Dorsolateral prefrontal cortex (tissue), 122 donors: ENCODE measurements at places on chromosomes 11 and 22.
A peak's percentile ranks its signal among the peaks of the same experiment; 100 is the strongest.

GRCh38 chr22:41110968-41111367 lies 18.6 kb downstream of the EP300 start:
- no peak for DNase-seq

DNA sequence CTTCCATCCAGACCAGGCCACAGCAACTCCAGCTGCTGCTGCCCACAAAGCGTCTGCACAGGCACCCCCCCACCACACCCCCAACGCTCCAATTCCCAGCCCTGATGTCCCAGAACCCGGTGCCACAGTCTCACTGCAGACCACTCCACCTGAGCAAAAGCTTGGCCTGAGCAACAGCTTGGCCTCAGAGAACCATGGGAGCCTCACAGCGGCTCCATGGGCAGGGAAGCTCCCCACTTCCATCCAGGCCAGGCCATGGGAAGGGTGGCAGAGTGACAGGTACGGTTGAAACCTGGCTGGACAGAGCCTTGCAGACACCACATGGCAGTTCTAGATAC lies 13.2 kb downstream of the PLXNB2 start:
- no peak for DNase-seq

DNA sequence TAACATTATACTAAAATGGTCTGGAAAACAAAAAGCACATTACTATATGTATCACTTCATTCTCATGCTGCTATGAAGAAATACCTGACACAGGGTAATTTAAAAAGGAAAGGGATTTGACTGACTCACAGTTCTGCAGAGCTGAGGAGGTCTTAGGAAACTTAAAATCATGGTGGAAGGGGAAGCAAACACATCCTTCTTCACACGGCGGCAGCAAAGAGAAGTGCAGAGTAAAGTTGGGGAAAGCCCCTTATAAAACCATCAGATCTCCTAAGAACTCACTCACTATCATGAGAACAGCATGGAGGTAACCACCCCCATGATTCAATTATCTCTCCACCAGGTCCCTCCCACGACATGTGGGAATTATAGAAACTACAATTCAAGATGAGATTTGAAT lies 60.0 kb downstream of the FAM181B start:
- DNase-seq = no peak

DNA sequence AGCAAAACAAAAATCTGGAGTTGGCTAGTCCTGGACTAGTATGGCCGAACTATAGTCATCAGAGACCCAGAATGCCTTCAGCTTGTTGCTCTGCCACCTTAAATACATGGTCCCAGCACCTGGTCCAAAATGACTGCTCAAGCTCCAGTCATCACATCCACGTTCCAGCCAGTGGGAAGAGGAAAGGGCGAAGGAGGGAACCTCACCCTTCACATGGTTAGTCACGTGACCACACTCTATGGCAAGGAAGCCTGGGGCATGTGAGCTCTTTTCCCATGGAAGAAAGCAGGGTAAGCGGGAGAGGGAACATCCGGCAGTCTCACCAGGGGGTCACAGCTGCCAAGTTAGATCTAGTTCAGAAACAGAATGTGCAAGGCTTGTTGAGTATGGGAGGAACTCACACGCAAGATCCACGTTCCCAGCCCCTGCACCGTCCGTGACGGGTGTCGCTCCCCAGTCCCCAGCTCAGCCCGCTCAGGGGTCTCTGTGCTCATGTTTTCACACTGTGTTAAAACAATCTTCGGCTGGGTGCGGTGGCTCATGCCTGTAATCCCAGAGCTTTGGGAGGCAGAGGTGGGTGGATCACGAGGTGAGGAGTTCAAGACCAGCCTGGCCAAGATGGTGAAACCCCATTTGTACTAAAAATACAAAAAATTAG lies 1.9 kb upstream of the ANO9 start:
- no peak for DNase-seq

GRCh38 chr11:60836866-60837515 lies 4.9 kb upstream of the CCDC86 start:
- no peak for DNase-seq

GRCh38 chr11:122750049-122750448 lies 88.3 kb upstream of the CRTAM start:
- no peak for DNase-seq

DNA sequence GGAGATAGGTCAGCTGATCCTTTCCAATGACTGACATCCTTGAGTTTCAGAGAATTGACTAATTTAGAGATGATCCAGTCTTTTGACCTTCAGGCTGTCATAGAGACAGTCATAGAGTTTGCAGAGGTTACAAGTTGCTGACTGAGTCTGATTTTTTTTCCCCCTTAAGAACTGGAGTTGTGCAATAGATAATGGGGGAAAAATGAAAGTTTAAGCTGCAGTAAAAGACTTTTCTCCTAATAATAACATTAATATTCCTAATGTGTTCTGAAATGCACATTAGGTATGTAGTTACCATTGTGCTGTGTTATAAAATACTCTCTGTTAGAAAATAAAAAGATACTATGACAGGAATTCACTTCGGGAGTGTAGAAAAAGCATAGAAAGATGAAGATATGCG lies 876.9 kb upstream of the RAG2 start:
- DNase-seq = no peak

DNA sequence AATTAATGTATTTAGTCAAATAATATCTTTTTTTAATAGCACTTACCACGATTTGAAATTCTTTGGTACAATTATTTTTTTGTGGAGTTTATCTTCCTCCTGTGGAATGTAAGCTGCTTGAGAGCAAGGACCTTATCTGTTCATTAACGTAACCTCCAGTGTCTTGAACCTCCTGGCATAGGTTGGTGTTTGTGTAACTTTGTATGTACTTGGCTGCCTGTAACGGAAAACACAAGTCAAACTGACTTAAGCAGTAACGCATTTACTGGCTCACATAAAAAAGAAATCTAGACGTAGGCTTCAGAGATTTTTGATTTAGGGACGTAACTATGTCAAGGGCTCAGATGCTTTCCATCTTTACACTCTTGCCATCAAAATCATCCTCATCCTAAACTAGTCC lies 56.1 kb downstream of the ARHGEF12 start:
- no peak for DNase-seq

- no peak for DNase-seq
Measured at GRCh38 chr11:10351435-10351764, 46.5 kb downstream of the ADM start.

DNA sequence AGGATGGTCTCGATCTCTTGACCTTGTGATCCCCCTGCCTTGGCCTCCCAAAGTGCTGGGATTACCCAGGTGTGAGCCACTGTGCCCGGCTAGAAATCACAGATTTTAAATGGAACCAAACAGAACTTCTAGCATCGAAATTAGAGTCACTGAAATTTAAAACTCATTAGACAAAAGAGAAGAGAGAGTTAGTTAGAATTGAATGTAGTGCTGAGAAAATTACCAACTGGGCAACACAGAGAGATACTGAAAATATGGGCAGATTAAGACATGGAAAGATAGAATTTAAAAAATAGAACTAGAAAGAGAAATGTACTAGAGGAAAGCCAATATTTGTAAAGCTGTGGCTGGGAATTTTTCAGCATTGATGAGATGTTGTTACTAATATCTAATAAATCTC lies 217.9 kb downstream of the TBC1D22A start:
- no peak for DNase-seq

- DNase-seq = no peak
Measured at GRCh38 chr11:10637731-10638151, 55.8 kb downstream of the IRAG1 start.

DNA sequence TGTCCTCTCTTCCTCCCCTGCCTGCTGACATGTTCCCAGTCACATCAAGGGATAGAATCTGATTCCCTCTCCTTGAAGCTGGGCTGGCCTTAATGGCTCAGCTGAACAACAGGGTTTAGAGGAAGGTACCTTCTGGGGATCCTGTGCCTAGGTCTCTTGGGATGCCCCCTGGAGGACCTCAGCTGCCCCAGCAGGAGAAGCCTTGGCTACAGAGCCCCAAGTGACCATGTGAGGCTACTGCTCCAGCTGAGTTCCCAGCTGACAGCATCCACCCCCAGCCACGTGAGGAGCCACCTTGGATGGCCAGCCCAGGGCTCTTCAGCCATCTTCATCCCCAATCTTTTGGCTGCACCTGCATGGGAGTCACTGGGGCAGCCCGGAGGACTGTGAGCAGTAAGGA lies 1499.3 kb downstream of the TBC1D22A start:
- no peak for DNase-seq

DNA sequence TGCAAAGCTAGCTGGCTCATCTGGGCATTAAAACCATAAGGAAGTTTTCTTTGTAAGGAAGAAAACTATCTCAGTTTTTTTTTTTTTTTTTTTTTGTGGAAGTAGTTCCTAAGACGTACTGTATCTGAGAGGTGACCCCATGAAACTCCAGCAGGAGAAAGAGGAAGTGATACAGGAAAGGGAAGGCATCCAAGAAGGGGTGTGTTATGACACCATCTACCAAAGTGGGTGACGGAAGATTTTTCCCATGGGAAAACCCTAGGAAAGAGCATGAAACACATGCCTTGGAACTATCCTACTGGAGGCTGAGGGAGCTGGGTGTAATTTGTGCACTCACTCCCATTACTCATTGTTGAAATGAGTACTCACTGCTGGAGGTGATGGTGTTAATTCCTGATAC lies 63.8 kb upstream of the ARHGAP20 start:
- no peak for DNase-seq

- no peak for DNase-seq
Measured at GRCh38 chr11:75896843-75897419, 81.9 kb downstream of the UVRAG start.

DNA sequence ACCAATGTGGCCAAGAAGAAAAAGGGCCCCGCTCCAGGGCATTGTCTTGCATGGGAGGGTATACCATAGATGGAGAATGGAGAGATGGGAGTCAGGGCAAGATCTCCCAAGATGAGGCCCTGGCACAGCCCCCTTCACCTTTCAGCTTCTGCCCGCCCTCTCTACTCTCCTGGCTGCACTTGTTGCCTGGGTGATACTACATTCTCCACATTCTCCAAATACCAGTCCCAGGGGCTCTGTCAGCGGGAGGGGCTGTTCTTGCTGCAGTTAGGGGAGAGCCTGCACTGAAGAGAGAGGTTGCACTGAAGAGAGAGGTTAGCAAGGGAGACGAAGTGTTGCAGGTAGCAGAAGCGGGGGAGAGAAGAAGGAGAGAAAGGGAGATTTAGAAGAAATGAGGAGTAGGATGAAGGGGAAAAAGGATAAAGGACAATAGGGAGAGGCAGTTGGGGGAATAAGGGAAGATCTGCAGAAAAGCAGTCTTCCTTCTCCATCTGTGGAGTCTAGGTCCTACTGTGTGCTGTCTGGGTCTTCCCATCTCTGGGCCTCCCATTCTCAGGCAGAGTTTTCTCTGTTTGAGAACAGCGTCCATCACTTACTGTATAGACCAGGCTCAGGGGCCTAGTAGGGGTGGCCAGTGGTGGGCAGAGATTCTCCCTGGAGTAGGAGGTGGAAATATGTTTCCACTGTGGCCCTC lies 8.0 kb downstream of the PHLDB1 start:
- DNase-seq = no peak

DNA sequence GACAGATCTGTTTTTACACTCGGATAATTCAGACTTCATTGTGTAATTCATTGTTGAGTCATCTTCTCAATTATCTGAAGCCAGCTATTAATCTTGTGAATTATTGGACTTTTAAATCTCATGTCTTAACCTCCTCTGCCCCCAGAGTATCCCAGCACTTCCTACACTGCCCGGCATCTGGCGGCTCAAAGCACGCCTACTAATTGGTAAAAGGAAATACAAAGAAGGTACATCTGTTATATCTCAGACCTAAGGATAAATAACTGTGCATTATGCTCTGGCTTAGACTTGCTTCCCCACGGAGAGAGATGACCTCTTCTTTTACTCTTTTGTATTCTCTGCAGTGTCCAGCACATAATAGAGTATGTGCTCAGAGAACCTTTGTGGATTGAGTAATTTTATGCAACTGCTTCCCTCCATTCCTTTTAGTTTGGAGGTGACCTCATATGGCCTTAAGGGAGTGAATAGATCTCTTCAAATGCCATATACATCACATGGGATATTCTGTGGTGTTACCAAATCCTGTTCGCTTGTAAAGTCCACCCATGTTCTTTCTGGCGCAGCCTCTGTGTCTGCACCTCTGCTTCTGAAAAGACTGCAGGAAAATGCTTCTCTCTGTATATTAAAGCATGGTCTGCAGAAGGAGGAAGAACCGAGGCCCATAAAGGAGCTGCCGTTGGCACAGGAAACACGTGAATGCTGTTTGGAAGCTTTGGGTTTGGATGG lies 125.6 kb upstream of the SORL1-AS1 start:
- DNase-seq = no peak

DNA sequence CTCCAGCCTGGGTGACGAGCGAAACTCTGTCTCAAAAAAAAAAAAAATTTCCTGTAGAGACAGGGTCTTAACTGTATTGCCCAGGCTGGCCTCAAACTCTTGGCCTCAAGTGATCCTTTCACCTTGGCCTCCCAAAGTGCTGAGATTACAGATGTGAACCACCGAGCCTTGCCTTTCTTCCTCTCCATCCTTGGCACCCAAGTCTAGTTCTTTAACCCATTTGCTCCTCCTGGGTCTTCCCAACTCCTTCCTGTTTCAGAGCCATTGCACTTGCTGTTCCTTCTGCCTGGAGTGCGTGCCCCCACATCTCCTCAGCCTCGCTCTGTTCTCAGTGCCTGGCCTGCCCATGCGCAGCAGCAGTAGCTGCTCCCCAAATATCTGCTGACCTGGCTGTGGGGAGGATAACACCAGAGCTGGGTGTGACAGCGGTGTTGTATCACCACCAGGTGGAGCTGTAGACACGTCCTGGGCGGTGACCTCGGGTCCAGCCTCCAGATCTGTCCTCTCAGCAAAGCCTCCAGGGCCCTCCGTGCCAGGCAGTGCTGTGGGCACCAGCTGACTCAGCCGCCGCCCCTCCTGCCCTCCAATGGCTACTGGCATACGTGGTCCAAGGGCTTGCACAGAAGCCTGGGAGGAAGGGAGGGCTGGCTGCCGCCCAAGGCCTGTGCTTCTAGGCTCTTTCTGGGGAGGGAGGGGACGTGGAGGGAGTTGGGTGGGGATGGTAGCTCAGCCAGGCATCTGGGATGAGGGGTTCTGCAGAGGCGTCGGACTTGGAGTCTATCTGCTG lies 22.0 kb downstream of the TEF start:
- DNase-seq = peak; percentile 100

GRCh38 chr11:116928102-116928777 lies 90.8 kb upstream of the APOA1 start:
- DNase-seq = no peak

DNA sequence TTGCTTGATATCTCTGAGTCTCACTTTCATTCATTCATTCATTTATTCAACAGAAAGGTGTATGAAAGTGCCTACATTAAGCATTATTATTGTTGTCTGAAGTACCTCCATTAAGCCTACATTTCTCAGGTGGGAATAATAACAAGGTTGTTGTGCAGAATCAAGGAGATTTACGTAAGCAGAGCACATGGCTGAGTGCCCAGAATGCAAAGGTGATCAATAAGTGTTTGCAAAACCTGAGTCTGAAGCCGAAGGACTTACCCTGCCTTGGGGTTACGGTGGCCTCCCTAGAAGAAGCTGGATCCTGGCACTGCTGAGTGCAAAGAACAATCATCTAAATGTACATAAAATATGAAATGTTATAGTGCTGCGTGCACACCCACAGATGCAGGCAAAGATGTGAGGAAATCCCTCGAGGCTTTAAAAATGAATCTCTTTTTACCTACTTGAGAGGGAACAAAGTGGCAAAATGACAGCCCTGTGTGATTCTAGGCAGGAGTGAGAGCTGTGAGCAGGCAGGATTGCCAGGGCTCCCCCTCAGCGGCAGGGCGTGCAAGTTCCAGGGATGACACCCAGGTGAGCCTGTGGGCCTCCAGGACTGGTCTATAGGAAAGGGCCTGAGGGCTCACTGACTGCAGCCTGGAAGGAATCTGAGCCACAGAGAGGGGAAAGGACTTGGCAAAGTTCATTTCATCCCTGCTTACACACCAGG lies 133.1 kb upstream of the TBCEL start:
- DNase-seq = no peak
